ENCODE measurements at places on chromosomes 16 and 17. TPM values are rescaled to one million over a fixed set of nuclear protein-coding genes. Genes with fewer than 3 reads are reported as not detected.

DNA sequence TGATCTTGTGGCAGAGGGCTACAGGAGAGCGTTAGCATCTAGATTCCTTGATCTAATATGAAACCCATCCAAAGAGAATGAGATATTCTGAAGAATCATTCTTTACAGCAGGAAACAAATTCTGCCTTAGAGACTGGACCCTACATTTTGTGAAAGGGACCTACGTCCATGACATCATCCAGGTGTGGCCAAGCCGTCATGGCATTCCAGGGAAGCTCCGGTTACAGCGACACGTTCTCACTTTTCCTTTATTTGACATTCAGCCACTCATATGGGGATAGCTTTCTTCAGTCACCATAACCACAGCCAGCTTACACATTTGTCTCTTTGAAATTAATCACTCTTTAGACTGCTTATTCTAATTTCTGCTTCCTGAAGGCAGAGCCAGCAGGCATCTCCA lies 408.1 kb downstream of the XYLT1 start:
- no peak overlapping the region for H3K27ac ChIP-seq
- H3K27me3 ChIP-seq: no peaks in the 10 kb centered on the region
- no peak overlapping the region for H3K4me3 ChIP-seq
- no peaks in the 10 kb centered on the region for H3K4me1 ChIP-seq
- H3K36me3 ChIP-seq: no peaks in the 10 kb centered on the region

Gene TBC1D26
- not detected for total RNA-seq

DNA sequence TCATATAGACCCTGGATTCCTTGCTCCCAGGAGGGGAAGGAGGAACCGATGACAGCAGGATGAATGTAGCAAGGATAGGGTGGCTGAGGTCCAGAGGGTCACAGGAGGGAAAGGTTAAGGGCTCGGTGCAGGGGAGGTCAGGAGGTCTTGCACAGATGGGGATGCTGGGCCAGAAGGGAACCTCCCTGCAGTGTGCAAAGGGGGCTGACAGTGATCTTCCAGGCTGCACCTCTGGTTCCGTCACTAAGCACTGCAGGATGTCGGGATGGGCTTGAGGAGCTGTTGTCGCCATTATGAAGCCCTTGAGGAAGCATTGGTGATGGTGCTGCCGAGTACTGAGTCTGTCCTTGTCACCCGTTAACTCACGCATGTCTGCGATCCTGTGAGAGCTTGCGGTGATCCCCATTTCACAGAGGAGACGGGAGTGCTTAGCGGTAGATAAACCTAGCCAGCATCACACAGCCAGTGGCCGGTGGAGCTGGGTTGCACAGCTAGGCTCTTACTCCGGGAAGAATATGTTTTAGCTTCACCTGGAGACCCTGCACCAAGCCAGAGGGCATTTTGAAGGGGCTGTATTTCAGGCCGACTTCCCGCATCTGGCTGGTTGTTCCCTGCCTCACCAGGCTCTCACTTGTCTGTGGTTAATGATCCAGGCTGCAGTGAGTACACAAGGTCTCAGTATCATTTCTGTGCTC lies 120.4 kb downstream of the SNX29 start:
- no peak for DNase-seq
- peaks cover 41% of the 10 kb centered on the region for H3K4me1 ChIP-seq
- no peaks in the 10 kb centered on the region for H3K36me3 ChIP-seq
- H3K4me3 ChIP-seq: no peak overlapping the region
- H3K27me3 ChIP-seq: no peaks in the 10 kb centered on the region
- no peak overlapping the region for H3K27ac ChIP-seq

DNA sequence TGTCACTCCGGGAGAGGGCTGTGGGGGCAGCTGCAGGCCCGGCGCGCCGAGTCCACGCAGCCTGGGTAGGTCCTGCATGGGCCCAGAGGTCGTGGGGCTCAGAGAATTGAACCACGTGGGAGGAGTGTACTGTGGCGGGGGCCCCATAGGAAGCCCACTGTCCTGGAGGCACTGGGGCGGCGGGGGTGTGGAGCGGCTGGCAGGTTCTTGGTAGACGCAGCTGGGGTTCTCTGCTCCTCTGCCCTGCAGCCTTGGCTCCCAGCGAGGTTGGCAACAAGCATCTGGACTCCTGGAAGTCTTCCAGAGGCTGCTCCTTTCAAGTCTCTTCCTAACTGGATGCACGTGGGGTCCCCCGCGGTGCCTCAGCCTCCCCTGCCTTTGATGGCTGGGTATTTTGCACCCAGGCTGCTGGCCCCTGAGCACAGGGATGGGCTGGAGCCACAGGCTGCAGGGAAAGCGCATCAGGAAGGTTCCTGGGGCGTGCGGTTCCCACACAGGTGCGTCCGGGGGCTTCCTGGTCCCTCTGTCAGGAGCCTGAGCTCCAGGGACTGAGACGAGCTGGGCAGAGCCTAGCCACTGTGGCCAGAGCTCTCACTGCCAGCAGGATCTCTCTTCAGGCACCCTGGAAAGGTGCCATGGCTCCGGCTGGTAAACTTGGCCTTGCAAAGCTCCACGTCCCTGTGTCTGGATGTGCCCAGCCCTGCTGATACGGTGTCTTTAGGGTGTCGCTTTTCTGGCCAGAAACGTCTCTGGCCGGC lies 9.3 kb downstream of the KCTD5 start:
- DNase-seq: peak; percentile 51
- peaks cover 48% of the 10 kb centered on the region for H3K4me1 ChIP-seq
- H3K36me3 ChIP-seq: peaks cover 26% of the 10 kb centered on the region
- peak overlapping the region; percentile 2 for H3K4me3 ChIP-seq
- peak overlapping the region; percentile 86 for H3K27ac ChIP-seq
- H3K27me3 ChIP-seq: no peaks in the 10 kb centered on the region

DNA sequence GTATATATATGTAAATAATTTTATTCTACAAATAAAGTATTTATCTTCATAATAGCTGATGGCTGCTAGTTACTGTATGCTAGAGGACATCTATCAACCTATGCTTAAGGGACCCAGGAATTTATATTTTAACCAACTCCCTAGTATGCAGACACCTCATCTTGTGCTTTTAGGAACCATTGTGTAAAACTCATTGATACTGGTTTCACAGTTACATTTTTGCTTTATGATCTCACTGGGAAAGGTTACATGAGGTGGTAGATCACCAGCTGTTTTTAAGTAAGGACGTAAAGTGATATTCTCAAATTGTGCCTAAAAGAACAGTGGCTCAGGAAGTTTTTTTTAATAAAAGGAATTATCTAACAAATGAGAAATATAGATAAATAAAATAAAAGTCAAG lies 56.4 kb downstream of the VMP1 start:
- H3K36me3 ChIP-seq: peaks cover 35% of the 10 kb centered on the region
- H3K27me3 ChIP-seq: no peaks in the 10 kb centered on the region
- H3K4me3 ChIP-seq: no peak overlapping the region
- H3K4me1 ChIP-seq: peaks cover 58% of the 10 kb centered on the region
- no peak overlapping the region for H3K27ac ChIP-seq

Gene CX3CL1
- total RNA-seq: 11.9 TPM

DNA sequence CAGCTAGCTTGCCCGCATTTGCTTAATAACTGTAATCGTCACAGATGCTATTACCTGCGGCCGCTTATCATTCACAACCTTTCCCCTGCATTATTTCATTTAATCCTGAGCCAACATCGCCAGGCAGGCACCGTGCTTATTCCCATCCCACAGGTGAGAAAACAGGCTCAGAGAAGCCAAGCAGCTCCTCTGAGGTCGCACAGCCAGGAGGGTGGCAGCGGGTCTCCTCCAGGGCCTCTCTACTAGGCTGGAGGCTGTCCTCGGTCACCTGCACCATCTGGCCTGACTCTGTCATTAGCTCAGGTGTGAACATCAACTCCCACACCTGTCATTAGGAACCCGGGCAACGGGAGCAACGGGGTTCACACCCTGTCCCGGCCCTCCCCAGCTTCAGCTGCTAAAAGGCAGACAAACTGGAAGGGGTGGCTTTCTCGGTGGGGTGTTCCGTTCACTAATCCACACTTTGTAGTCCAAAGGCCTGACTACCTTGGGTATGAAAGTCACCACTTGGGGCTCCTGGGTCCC lies 3.0 kb downstream of the PPL start:
- H3K27me3 ChIP-seq: peaks cover 48% of the 10 kb centered on the region
- peaks cover 18% of the 10 kb centered on the region for H3K4me1 ChIP-seq
- no peak for DNase-seq
- no peak overlapping the region for H3K4me3 ChIP-seq

DNA sequence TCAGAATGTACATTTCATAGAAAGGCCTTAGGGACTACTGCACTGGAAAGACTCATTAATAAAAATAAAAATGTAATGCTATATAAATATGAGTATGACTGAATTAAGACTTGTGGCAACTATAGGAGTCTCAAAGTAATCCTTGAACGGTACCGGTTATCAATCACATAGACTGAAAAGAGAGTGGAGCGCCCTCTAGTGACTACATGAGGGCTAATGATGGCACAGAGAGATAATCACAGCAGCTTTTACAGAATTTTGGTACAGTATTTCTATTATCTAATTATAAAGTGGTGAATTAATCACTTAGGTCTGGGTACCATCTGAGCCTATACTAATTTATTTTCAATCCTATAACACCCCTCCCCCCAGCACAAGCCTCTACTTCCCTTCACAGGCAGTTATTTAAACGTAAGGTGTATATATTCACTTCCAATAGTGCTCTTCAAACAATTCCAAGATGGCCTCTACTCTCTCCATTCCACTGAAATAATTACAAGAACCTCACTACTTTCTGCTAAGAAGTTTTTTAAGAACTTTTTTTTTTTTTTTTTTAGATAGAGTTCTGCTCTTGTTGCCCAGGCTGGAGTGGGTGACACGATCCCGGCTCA lies 40.7 kb upstream of the ANKFY1 start:
- no peak overlapping the region for H3K27ac ChIP-seq
- no peak for DNase-seq
- no peaks in the 10 kb centered on the region for H3K27me3 ChIP-seq

Gene GUCY2D
- 0.53 TPM for total RNA-seq

Gene ATXN2L
- total RNA-seq: 47.6 TPM

DNA sequence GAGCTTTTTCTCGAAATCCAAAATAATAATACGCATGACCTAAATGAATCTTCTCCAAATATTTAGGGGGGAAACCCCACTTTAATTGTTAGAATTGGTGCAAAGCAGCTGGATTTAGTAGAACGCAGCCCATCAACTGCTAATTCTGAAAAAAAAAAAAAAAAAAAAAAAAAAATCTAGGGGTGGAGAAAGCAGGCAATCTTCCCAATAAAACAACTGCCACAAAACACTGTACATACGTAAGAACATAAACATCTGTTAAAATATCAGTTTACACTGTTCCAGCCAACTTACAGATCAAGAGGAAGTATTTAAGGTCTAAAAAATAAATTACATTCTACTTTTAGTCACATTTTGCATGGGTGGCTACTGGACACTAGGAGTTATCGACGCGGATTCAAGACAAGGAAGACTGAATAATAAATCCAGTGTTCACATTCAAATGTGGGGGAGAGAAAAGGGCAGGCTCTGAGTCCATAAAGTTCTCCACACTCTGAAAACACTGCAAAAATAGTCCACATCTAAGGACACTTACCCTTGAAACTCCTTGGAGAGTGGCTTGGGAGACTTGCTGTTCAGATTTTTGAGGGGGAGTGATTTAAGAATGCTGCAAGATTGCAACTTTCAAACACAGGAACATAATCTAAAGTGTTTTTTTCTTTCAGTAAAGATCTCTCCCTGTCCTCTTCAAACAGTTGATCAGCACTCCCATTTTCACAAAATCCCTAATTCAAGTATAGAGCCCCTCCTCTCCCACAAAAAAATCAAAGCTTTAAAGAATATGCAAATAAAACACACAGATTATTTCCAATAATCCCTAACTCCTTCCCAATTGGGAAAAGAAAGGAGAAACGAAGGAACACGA lies 1.3 kb downstream of the APPBP2 start:
- H3K4me3 ChIP-seq: peak overlapping the region; percentile 59
- H3K36me3 ChIP-seq: no peaks in the 10 kb centered on the region
- no peak overlapping the region for H3K27ac ChIP-seq
- no peak for DNase-seq

DNA sequence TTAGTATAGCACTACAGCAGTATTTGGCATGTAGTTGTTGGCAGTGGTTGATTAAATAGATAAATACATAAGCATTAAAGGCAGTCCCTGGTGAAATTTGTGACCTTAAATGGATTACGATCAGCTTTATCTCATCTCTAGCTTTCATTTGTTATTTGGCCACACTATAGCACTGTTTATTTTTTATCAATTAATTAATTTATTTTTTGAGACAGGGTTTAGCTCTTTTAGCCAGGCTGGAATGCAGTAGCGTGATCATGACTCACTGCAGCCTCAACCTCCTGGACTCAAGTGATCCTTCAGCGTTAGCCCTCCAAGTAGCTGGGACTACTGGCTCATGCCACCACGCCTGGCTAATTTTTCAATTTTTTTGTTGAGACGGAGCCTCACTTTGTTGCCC lies 18.7 kb upstream of the ARHGAP17 start:
- no peak overlapping the region for H3K27ac ChIP-seq
- no peaks in the 10 kb centered on the region for H3K36me3 ChIP-seq
- H3K4me3 ChIP-seq: no peak overlapping the region
- no peaks in the 10 kb centered on the region for H3K27me3 ChIP-seq
- no peak for DNase-seq
- H3K4me1 ChIP-seq: no peaks in the 10 kb centered on the region

Gene ALOX12B
- total RNA-seq: not detected

DNA sequence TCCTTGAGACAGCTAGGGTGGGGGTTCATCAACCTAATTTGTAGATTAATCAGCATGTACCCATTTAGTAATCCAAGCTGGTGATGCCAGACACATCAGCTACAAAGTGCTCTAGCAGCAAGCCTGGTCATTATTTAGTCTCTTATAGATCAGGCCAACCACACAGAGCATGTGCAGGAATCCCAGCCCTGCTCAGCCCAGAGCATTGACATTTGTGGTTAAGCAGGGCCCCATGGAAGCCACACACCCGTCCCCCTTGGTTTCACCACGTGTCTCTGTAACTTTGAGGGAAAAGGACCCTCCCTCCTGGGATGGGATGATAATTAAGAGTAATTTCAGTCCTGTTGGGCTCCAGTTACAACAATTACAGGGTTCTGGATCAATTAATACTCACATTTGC lies 268.8 kb upstream of the RPL38 start:
- H3K4me1 ChIP-seq: no peaks in the 10 kb centered on the region
- no peaks in the 10 kb centered on the region for H3K36me3 ChIP-seq
- DNase-seq: no peak
- H3K4me3 ChIP-seq: no peak overlapping the region

Gene TBC1D16
- total RNA-seq: 17.0 TPM

DNA sequence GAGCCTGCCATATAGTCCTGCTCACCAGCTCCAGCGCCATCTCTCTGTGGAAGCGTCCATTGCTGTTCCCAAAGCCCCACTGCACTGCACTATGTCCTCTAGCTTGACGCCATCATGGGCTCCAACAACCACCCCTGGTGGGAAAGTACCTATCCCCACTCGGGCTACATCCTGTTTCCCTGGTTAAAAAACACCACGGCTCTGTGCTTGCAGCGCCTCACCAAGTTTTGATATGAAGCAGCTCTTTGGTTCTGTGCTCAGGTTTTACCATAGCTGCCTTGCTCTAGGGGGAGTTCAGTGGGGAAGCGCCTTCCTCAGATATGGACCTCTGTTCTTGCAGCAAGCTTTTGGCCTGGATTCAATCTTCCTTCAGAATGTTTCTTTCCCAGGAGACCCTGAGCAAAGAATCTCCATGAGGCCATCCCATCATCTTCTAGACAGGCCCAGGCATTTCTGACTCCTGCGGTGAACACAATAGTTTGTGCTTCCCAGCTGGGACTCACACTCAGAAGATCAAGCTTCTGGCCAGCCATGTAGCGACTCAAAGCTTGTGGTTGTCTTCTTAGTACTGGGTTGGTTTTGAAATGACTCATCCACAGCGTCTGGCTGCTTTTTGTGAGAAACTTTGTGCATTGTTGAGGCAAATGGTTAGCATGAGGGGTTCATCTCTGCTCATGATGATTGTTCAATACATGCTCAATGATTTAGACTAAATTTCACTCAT lies 39.5 kb downstream of the DYNLRB2 start:
- no peaks in the 10 kb centered on the region for H3K36me3 ChIP-seq
- no peak overlapping the region for H3K27ac ChIP-seq
- no peak for DNase-seq
- no peaks in the 10 kb centered on the region for H3K27me3 ChIP-seq
- no peaks in the 10 kb centered on the region for H3K4me1 ChIP-seq

Data from heart right ventricle (tissue), 16 donors.